Psoas muscle (tissue), 8 donors: ENCODE measurements at places on chromosomes 3 and 15. TPM values are rescaled to one million over a fixed set of nuclear protein-coding genes. Genes with fewer than 3 reads are reported as not detected.

GNAT1 gene
- not detected for polyA plus RNA-seq

TIGIT gene
- not detected for polyA plus RNA-seq

CCR5 gene
- polyA plus RNA-seq, result 0.08 TPM

CHRNA7 gene
- 1.9 TPM for polyA plus RNA-seq

PARP3 gene
- polyA plus RNA-seq, result 11.3 TPM

ERC2 gene
- not detected for polyA plus RNA-seq

- H3K27ac ChIP-seq, result no peak overlapping the region
- no peak overlapping the region for H3K4me3 ChIP-seq
- peaks cover 3% of the 10 kb centered on the region for H3K27me3 ChIP-seq
- H3K36me3 ChIP-seq, result no peaks in the 10 kb centered on the region
Observed at GRCh38 chr15:80783260-80783659, 4.1 kb downstream of the CEMIP start.

DNA sequence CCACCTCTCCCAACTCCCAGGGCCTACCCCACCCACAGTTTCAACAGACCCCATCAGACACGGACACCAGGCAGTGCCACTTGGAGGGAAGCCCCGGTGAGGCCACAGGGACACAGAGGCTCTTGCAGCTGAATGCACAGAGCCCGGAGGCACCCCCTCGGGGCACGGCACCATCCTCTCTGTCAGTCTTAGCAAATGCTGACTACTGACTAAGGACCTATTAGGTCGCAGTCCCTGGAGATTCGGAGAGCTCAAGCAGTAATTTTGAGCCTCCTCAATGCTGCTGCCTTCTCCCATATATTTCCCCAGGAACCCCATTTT lies 79.9 kb downstream of the VGLL4 start:
- H3K4me1 ChIP-seq, result peaks cover 44% of the 10 kb centered on the region
- no peaks in the 10 kb centered on the region for H3K27me3 ChIP-seq
- H3K4me3 ChIP-seq, result no peak overlapping the region
- DNase-seq, result no peak
- peak overlapping the region; percentile 23 for H3K27ac ChIP-seq

- no peak overlapping the region for H3K27ac ChIP-seq
- H3K36me3 ChIP-seq, result no peaks in the 10 kb centered on the region
- DNase-seq, result no peak
- no peak overlapping the region for H3K4me3 ChIP-seq
- no peaks in the 10 kb centered on the region for H3K4me1 ChIP-seq
Observed at GRCh38 chr15:23762026-23762425, 74.9 kb upstream of the NDN start.
